Activated CD4-positive, alpha-beta T cell treated with anti-CD3 and anti-CD28 coated beads, Interleukin-2, amount 50 U/mL, for 4 hours (primary cell): ENCODE measurements at places on chromosomes 5 and 9.

DNA sequence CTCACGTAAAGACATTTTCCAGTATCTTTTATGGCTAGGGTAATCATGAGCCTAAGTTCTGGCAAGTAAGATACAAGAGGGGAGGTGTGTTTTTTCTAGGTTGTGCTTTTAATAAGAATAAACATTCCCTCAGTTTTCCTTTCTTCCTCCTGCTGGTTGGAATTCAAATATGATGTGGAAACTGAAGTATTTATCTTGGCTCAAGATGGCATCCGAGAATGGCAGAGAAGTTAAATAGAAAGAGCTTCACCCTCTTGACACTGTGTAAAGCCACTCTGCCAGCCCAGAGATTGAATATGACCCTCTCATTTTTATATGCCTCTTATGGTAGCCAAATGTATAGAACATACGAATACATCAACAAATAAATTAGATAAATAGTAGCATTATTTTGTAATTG lies 438.4 kb downstream of the ISL1 start:
- no peak for DNase-seq

DNA sequence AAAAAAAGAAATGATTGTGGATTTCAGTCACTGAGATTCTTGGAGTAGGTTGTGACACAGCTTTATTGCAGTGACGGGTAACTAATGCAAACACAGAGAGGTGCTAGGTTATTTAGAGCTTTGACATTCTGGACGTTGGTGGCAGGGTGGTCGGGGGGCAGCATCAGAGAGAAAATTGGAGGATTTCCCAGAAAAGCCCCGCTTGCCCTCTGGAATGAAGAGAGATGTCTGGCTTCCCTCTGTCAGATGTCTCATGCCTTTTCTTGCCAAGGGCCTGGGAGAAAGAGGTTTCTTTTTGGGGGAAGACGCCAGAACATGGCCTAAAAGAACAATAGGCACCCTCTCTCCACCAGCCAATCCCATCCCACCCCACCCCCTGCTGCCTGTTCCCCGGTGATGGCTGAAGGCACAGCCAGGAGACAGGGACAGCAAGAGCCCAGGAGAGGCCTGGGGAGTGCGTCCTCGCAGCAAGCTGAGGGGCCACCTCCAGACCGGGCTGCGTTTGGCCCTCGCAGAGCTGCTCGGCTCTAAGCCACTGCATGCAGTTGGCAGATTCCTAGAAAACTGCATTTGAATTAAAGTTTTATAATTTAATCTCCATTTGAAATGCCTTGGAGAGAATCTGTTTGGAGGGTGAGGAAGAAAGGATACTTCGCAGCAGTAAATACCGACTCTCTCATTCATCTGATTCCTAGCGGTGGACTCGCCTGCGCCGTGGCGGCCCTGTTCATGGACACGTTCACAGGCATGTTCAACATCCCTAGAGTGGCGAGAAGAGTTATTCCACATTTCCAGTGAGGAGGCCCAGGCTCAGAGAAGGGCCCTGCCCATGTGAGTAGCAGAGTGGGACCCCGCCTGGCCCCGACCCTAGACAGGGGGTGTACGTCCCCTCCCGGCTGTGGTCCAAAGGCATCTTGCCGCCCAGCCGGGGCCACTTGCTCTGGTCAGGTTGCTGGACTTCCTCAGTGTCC lies 55.7 kb downstream of the TSPAN17 start:
- no peak for DNase-seq

GRCh38 chr9:110874963-110875674 lies 163.2 kb downstream of the LPAR1 start:
- no peak for DNase-seq

DNA sequence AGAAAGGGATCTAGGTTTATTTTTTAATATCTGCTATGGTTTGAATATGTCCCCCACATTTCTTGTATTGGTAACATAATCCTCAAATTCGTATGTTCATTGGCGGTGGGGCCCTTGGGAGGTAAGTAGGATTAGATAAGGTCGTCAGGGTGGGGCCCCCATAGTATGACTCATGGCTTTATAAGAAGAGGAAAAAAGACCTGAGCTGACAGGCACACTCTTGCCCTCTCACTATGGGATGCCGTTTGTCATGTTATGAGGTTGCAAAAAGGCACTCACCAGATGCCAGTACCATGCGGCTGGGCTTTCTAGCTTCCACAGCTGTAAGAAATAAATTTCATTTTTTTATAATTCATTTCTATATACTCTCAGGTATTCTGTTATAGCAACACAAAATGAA lies 67.3 kb upstream of the SGCD start:
- DNase-seq = no peak

- no peak for DNase-seq
Observed at GRCh38 chr5:97135868-97136267, 6.5 kb downstream of the LIX1 start.

DNA sequence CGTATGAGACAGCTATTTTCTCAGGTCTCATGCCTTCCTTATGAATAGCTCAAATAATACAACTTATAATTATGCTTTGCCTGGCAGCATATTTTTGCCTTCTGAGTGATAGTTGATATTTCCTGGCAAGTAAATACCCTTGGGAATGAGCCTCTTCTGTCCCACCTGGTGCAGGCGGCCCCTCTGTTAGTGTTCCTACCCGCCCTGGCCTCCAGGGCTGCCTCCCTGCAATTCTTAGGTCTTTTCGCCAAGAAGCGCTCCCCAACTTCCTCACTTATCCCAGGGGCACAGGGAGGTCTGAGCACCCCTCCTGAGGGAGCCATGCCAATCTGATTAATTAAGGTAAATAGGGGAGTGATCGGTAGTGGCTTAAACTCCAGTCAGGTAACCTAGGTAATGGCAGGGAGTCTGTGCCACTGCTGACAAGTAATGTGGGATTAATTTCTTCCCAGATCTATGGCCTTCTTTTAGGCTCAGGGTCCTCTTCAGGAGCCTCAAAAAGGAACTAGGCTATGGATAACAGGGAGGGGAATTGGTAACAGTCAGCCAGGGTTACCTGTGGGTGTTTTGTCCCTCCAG lies 81.5 kb downstream of the GALNT10 start:
- no peak for DNase-seq

GRCh38 chr9:113474360-113475028 lies 11.0 kb downstream of the RGS3 start:
- DNase-seq = no peak

GRCh38 chr5:102622262-102622661 lies 123.5 kb upstream of the SLCO6A1 start:
- DNase-seq = no peak

GRCh38 chr9:84310883-84311282 lies 29.7 kb downstream of the SLC28A3 start:
- no peak for DNase-seq

DNA sequence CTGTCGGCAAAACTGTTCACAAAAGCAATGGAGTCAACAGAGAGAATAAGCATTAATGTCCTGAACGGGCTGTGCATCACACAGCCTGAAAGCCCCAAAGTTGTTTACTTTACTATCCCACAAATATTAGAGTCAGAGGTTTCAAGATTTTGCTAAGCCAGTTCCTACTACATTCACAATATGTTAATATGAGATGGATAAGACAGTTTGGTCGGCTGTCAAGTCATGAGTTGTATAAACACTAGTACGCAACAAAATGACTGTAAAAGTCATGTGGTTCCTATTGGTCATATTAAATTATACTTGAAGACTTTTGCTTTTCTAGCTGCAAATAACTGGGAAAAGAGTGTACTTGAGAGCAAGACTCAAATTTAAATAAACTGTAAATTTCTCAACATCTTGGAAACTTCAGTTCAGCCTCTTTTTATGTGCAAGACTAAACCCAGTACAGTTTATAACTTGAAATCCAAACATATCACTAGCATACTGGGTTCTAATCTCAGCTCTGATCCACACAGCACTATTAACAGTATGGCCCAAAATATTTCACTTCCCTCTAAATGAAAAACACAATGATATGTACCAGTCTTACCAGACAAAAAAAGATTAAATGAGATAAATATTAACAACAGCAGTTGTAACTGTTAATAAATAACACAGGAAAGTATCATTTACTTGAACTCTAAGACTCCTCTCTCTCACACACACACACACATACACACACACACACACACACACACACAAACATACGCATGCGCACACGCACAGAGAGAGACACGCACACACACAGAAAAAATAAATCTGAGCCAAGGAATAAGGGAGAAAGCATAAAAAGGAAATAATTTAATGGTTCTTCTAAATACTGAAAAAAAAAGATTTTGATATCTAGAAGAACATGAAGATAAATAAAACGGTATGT lies 33.1 kb downstream of the FANCC start:
- no peak for DNase-seq

DNA sequence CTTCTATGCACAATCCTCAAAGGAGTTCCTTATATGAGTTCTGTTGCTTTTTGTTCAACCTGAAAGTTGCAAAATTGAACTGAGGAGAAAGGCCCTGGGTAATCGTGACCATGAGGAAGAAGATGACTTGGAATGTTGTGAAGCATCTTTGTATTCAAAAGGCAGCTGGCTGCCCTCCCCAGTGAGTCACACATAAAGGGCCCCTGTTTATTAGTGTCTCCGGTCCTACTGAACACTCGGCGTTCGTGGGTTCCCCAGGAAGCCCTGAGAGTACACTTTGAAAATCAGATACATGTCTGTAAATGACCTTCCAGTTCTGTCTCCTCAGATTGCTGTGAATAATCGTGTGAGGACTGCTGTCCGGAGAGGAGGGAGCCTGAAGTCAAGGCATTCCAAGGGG lies 73.6 kb downstream of the C9orf153 start:
- no peak for DNase-seq

GRCh38 chr9:5099466-5099865 lies 86.0 kb downstream of the INSL6 start:
- DNase-seq = no peak

DNA sequence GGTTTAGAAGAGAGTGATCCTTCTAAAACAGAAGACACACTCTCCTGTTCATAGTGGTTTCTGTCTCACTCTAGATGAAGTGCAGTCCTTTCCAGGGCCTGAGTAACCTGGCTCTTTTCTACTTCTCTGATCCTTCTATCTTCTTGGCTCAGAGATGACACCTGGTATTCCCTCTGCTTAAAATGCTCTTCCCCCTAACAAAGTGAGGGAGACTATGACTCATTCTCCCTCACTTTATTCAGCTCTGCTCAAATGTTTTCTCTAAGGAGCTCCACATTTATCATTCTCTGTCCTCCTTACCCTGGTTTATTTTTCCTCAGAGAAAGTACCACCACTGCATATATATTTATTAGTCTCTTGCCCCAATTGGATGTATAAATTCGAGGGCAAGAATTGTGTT lies 24.6 kb downstream of the TUT7 start:
- DNase-seq = no peak

DNA sequence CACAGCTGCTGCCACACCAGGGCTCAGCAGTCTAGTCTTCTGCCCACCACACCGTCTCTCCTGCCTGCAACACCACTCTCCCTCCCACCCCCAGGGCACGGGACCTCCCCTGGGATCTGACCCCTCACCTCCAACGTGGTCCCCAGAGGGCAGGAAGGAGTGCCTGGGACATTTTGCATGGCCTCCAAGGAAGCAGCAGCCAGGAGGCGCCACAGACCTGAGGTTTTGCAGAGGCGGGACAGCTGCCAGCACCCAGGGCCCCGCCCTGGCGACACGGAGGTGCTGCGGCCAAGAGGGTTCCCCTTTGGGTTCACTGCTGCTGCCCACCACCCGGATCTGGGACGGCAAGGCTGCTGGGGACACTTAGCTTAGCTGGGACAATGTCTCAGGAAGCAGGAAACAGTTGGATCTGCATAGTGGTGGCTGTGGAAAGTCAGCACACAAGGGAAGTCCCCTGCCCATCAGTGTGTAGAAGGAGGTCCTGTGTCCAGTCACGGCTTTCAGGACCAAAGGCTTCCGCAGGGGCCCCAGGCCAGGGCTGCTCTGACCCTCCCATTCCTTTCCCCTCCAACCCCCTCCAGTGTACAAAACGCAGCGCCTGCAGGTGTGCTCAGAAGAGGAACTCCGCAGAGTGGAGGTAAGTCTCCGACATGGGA lies 13.8 kb downstream of the PROP1 start:
- DNase-seq = no peak

DNA sequence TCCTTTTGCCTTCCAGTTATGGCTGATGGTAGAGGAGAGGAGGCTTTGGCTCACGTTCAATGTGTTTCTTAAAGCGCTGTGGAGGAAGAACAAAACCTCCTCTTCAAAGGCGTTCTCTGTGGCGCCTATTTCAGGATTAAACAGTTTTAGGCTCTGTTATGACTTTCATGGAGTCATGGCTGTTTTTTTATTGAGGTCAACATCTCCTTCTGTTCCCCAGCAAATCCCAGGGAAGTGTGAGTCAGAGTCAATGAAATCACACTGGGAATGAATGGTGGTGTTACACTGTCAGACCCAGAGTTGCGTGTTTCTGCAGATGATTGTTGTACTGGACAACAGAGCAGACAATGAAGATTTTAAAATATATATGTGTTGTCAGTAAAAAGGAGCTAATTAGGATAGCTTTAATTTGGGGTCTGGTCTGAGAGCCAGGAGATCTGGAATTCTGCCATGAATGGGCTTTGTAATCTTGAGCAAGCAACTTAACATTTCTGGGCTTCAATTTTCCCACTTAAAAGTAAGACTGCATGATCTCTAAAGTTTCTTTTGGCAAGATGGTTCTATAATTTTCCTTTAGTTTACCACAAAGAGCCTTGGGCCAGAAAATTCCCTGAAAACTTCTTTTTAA lies 240.7 kb downstream of the CSNK1G3 start:
- no peak for DNase-seq

- DNase-seq = no peak
Observed at GRCh38 chr5:39461007-39461682, 36.4 kb upstream of the DAB2 start.

DNA sequence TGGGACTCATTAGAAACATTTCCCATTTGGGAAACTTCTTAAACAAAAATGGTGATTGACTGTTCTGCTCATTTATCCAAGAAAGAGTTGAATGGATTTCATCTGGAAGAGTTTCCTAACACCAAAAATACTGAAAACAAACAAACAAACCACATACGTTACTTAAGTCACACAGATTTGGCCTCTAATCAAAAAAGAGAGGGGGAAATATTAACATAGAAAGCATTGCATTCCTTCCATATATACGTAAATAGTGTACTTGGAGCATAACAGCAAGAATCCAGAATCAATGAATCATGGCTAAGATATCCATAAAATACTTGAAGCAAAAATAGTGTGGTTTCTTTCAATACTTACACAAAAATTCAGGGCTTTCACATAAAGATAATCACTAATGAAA lies 189.8 kb upstream of the MAP3K1 start:
- no peak for DNase-seq

GRCh38 chr5:173954671-173955521 lies 34.1 kb upstream of the C5orf47 start:
- no peak for DNase-seq

GRCh38 chr9:115398313-115398650 lies 280.3 kb upstream of the TNC start:
- DNase-seq = no peak

DNA sequence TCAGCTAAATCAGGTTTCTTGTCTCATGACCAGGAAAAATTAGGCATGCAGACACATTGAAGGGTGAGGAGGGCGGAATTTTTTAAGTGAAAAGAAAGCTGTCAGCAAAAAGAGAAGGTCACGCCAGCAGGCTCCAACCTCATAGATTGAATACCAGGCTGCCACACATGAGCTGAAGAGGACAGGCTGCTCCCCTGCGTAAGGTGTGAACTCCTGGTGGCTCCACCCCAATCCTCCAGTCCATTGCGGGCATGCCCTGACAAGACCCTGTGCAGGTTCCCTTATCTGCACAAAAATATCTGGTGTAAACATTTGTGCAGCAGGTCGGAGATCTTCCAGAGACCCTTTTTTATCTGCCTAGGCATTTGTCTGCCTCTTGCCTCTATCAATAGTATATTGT lies 22.9 kb upstream of the TEX10 start:
- DNase-seq = no peak
